Occipital lobe (tissue), 3 donors: ENCODE measurements at places on chromosomes 5 and 9. TPM values are rescaled to one million over a fixed set of nuclear protein-coding genes. Genes with fewer than 3 reads are reported as not detected.

GABRA6 gene
- total RNA-seq, result 0.31 TPM

MLANA gene
- total RNA-seq, result not detected

RORB gene
- total RNA-seq, result 52.4 TPM

DMRT3 gene
- total RNA-seq, result 0.16 TPM

ORM1 gene
- not detected for total RNA-seq

SPAAR gene
- total RNA-seq, result 0.31 TPM

FBLL1 gene
- 54.9 TPM for total RNA-seq

FREM1 gene
- 1.4 TPM for total RNA-seq

ANKRD33B gene
- total RNA-seq, result 4.2 TPM

C9orf153 gene
- 0.62 TPM for total RNA-seq

SHB gene
- total RNA-seq, result 14.2 TPM

DAPK1 gene
- 67.4 TPM for total RNA-seq

LCN12 gene
- total RNA-seq, result not detected

CCDC107 gene
- 10.5 TPM for total RNA-seq

CHSY3 gene
- 41.0 TPM for total RNA-seq

PCDHA7 gene
- total RNA-seq, result 18.1 TPM

SLC2A6 gene
- total RNA-seq, result 17.2 TPM

NEUROG1 gene
- total RNA-seq, result 1.1 TPM

TMC1 gene
- total RNA-seq, result 0.78 TPM

DIPK1B gene
- 25.1 TPM for total RNA-seq

OR1Q1 gene
- not detected for total RNA-seq
